ENCODE measurements at places on chromosomes 12 and 14.

DNA sequence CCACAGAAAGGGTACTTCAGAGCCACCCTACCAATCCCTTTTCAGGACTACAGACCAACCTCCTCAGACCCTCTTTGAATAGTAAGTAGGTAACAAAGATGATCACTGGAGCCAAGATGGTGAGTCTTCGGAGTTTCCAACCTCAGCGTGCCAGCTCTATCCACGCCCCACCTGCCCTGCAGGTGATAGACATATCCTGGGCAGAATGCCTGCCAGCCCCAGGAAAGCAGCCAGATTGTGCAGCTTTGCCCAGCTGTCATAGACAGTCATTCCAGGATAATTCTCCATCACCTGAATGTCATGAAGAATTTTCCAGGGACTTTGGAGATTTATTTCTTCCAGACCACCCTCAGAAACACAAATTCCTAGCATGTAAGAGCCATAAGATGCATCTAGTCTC is 434.4 kb downstream of the RGS6 start:
- DNase-seq = no peak

- DNase-seq = peak; percentile 73
Observed at GRCh38 chr14:50018201-50018932, 98.0 kb downstream of the VCPKMT start.

- no peak for DNase-seq
Observed at GRCh38 chr12:118611770-118612169, 235.4 kb downstream of the SUDS3 start.

DNA sequence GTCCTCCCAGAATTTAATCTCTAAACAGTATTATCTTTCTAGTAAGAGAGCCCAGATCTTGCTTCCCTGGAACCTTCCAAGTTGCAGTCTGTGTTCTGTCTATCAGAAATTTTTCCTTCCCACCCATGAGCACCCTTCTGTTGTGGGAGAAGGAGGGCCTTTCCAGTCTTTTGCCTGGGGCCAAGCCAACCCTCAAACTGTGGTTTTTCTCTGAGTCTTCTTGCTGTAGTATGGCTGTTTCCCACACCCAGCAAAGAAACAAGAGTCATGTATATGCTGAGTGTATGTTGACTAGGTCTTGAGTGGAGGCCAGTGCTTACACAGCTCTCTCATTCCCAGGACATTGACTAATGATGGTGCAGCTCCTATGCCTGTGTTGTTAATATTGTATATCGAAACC is 104.5 kb downstream of the TGFB3 start:
- DNase-seq = no peak

- DNase-seq = no peak
Observed at GRCh38 chr12:110247340-110248095, 33.5 kb upstream of the ATP2A2 start.

- no peak for DNase-seq
Observed at GRCh38 chr14:91035855-91036254, 24.6 kb downstream of the RPS6KA5 start.

DNA sequence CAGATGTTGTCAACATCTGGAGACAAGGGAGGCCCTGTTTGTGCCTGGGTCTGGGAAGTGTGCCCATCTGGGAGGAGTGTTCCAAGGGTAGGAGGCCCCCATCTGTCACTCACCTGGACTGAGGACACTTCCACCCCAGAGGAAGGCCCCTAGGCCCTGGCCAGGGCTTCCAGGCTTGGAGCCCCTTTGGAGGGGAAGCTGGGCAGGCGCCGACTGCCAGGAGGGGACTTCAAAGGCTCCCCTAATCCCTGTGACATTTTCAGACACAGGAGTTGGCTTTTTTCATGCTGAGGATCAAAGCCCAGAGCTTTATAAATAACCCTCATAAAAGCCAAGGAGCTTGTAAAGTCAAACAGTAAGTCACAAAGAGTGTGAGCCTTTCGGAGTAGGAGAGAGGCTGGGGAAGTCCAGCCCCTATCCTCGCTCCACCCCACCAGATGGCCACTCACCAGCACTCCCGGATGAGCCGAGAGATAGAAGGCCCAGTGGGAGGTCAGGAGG is 17.6 kb upstream of the FAM222A start:
- no peak for DNase-seq

- no peak for DNase-seq
Observed at GRCh38 chr12:512933-513332, 53.2 kb downstream of the B4GALNT3 start.

- DNase-seq = no peak
Observed at GRCh38 chr14:93914278-93914677, 12.9 kb upstream of the FAM181A start.

All from sigmoid colon (tissue), 7 donors.